RPMI7951 (cell line): ENCODE measurements at places on chromosomes 6 and 20.

DNA sequence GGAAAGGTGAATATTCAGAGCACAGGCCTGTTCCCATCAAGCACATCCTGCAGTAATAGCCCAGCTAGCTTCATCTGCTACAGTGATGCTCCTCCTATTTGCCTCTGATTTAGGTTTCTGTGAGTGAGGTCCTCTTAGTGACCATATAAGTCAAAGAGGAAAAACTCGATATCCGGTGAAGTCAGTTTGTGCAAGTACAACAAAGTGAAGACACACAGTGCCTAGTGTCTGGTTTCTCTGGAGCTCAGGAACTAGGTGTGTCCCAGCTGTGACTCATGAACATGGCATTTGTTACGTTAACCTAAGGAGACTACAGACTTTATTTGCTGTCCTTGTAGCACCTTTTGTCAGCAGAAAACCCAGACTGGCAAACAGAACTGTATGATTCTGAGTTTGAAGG, 33.9 kb downstream of the EDN1 start:
- DNase-seq: peak; percentile 87

DNA sequence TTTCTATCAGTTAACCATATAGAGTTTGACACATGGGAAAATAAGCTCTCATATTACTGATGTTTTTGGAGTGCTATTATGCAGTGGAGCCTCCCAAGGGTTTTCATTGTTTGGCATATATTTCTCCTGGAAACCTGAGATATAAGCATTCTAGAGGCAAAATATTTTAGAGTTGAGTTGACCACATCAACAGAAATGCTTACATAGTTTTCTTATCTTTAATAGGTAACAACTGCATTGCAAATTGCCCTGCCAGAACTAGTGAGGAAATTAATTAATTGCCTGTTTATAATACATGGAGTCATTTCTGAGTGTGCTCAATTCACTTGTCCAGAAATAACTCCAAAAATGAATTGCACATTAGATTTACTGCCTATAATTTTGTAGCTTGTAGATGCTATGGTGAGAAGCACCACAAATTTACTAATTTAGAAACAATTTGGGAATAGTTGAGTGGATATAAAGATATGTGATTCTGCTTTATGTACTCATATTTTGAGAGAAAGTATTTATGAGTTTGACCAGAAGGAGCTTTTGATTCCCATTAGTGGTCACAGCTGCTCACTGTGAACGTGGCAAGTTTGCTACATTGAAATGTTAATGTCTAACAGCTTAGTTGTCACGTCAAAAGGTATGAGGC, 288.7 kb downstream of the CD109 start:
- no peak for DNase-seq

- DNase-seq: no peak
These were observed 20.4 kb upstream of the MCUR1 start for GRCh38 chr6:13834790-13835189.

DNA sequence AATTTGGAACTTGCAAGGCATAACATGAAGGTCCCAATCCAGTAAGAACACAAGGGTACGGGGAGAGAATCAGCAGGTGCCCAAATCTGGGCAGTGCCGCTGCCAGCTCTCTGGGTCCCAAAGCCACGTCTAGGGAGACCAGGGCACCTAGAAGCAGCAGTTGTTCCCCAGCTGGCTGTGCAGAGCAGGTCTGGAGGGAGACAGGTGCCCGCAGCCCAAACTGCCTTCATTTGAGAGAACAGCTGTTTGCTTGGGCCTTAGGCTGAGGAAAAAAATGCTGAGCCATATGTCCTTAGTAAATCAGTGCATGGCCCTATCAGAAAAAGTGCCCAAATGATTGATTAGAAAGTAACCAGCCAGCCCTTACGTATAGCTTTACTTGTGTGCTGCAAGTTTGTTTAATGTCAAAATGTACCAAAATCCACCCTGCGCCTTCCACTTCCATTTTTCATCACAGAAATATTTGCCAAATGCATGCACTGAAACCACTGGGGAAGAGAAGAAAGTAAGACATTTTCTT, 9.1 kb upstream of the PRELID3B start:
- no peak for DNase-seq

DNA sequence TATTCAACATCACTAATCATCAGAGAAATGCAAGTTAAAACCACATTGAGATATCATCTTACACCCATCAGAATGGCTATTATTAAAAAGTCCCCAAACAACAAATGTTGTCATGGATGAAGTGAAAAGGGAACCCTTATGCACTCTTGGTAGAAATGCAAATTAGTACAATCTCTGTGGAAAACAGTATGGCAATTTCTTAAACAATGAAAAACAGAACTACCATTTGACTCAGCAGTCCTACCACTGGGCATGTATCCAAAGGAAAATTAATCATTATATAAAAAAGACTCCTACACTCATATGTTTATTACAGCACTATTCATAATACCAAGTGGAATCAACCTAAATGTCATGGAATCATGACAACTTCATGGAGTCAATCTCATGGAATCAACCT, 611.3 kb upstream of the GJE1 start:
- DNase-seq: no peak

GRCh38 chr20:3686867-3687321, 5.1 kb upstream of the ADAM33 start:
- DNase-seq: peak; percentile 79

DNA sequence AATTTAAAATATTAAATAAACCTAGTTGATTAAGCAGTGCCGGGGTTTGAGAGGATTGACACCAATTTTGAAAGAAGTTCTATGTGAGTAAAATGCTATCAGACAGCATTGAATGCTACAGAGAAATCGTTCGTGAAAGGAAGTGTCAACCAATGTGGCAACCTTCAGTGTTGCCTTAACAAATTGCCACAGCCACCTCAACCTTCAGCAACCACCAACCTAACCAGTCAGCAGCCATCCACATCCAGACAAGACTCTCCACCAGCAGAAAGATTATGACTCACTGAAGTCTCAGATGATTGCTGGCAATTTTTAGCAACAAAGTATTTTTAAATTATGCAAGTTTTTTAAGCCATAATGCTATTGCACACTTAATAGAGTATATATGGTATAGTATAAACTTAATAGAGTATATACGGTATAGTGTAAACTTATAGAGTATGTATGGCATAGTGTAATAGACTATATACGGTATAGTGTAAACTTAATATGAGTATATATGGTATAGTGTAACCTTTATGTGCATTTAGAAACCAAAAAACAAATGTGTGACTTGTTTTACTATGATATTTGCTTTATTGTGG, 65.3 kb upstream of the ID4 start:
- no peak for DNase-seq

- DNase-seq: no peak
These were observed 8.2 kb downstream of the PPP1R14C start for GRCh38 chr6:150150821-150151646.

GRCh38 chr6:142118925-142119324, 13.8 kb upstream of the GJE1 start:
- peak; percentile 6 for DNase-seq

DNA sequence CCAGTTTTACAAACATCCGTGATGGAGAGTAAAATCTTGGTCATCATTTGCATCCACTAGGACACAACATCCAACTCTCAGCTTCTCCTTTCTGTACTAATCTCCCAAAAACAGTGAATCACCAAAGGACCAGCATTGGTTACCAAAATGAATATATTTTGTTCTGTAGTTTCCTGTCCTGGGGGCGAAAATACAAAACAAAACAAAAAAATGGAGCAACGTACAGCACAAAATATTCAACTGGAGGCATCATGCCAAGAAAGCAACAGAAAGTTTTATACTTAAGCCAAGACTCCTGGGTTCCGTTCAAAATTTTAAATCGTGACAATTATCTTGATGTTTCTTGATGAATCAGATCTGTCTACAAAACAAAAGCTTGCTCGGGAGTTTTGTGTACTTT, 126.6 kb upstream of the CCDC28A start:
- DNase-seq: peak; percentile 67

DNA sequence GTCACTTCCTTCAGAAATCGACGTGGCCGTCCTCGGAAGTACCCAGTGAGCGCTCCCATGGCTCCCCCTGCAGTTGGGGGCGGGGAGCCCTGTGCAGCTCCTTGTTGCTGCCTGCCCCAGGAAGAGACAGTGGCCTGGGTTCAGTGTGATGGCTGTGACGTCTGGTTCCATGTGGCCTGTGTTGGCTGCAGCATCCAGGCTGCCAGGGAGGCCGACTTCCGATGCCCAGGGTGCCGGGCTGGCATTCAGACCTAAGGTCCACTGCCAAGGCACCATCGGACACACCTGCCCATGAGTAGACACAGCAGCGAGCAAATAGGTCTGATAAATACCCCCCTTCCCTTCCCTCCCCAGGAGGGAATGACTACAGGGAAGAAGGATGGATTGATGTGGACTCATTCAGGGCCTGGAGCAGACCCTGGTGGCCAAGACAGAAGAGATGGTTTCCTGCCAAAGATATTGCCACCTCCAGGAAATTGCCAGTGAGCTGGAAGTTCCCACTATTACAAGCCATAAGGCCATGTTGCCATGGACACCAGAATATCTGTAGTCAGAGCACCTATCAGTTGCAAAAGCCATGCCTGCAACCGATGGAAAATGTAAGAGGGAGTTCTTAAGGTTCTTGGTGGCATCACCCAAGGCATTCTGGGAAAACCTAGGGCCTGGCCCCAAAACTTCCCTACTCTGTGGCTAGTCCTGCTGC, 4.2 kb downstream of the TCF19 start:
- no peak for DNase-seq

- DNase-seq: peak; percentile 24
These were observed 261.8 kb downstream of the ADGB start for GRCh38 chr6:146860583-146860982.

- no peak for DNase-seq
These were observed 97.4 kb upstream of the DST start for GRCh38 chr6:56739836-56740815.

GRCh38 chr20:1863296-1863695, 31.9 kb upstream of the SIRPA start:
- peak; percentile 39 for DNase-seq
